ENCODE measurements at places on chromosomes 1 and 21.
A peak's percentile ranks its signal among the peaks of the same experiment; 100 is the strongest.

GRCh38 chr1:80064524-80064923, 1058.0 kb upstream of the ADGRL4 start:
- no peak for DNase-seq

- DNase-seq: peak; percentile 71
These were observed 44.3 kb upstream of the GTF2B start for GRCh38 chr1:88935522-88936222.

DNA sequence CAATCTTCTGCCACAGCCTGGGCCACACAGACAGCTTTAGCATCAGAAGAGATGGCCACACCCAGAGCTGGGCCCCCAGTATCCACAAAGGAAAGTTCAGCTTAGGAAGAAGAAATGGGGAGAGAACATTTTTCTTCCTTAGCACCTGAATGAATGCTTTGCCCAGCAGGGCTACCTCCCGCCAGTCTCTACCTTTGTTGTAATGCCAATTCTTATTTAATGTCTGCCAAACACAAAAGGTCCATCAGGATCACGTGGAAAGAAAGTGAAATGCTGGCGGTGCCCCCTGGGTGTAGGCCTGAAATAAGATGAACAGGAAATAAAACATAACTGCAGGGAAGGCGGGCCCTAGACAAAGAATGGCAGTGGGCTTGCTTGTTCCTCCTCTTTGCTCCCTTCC, 125.6 kb downstream of the CACNA1E start:
- no peak for DNase-seq

- DNase-seq: no peak
These were observed 143.6 kb downstream of the LRRC7 start for GRCh38 chr1:69711190-69711930.

GRCh38 chr1:235424092-235424491, 56.9 kb downstream of the TBCE start:
- DNase-seq: no peak

DNA sequence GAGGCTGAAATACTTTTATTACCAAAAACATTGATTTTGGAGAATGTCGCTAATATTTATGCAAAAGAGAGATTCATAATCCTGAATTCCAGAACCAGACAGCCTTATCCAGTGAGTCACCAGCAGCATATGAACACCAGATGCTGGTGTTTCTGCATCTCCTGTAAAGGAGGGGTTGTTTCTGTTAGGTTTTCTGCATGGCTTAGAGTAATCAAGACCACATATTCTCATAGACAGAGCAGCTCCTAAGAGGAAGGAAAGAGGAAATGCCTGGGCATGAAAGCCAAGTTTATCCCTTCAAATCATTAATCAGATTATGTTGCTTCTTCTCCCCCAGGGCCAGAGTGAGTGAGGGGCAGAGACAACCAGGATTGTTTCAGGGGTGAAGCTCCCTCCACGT, 86.2 kb downstream of the NGF start:
- peak; percentile 80 for DNase-seq

GRCh38 chr1:180948641-180949615, 36.2 kb downstream of the KIAA1614 start:
- no peak for DNase-seq

- DNase-seq: peak; percentile 90
These were observed 37.3 kb downstream of the PABPC4 start for GRCh38 chr1:39539252-39539790.

DNA sequence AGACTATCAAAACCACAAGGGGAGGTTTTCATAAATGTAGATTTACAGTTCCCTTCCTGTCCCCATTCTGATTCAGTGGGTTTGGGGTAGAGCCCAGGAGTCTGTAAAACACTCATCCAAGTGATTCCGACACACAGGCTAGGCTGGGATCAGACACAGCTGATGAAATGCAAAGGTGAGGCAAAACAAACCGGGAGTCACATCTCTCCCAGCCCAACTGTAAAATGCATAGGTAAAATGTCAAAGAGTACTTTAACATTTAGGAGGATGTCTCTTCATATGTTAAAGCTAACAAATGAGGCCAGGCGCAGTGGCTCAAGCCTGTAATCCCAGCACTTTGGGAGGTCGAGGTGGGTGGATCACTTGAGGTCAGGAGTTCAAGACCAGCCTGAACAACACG, 45.0 kb downstream of the ZNF281 start:
- DNase-seq: peak; percentile 52

GRCh38 chr1:8020032-8020431, 6.1 kb downstream of the ERRFI1 start:
- DNase-seq: peak; percentile 29

DNA sequence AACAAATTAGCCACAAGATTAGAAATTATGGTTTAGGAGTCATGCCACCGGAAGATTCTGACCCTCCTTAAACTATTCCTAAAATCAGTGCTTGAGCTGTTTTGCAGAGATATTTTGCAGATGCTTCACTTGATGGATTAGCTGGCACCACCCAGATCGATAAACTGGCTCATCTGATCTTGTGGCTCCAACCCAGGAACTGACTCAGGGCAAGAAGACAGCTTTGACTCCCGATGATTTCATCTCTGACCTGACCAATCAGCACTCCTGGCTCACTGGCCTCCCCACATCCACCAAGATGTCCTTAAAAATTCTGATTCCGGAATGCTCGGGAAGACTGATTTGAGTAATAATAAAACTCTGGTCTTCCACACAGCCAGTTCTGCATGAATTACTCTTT, 221.6 kb downstream of the RHOU start:
- DNase-seq: no peak

GRCh38 chr1:4173731-4174130, 273.7 kb upstream of the C1orf174 start:
- no peak for DNase-seq

- DNase-seq: no peak
These were observed 136.9 kb downstream of the PSMG1 start for GRCh38 chr21:39046236-39046916.

DNA sequence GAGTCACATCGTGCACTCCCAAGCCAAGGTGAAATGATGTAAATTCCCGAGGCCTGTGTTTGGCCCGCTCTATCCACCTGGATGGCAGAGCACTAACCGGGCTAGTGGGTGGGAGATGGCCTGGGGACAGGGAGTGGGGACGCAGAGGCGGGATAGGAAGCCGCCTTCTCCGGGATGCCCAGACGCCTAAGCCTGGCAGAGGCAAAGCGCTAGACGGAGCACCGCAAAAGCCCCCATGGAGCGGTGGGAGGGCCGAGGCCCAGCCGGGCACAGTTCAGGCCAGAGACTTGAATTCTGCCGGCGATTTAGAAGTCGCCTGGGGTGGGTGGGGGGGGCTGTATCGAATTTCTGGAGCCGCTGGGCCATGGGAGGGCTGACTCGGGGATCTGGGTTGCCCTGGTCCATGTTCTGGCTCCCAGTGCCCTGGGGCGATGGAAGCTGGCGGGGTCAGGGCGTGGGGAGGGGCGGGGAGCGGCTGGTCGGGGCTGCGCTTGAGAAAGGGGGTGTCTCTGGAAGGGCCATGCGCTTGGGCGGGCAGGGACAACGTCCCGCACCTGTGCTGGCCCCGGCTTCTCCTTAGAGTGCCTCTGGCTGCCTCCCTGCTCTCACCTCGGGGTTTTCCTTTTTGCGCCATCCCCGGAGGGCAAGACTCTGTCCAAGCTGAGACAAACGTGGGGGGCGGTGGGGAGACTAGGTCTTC, 28.0 kb downstream of the KIAA2013 start:
- DNase-seq: no peak

DNA sequence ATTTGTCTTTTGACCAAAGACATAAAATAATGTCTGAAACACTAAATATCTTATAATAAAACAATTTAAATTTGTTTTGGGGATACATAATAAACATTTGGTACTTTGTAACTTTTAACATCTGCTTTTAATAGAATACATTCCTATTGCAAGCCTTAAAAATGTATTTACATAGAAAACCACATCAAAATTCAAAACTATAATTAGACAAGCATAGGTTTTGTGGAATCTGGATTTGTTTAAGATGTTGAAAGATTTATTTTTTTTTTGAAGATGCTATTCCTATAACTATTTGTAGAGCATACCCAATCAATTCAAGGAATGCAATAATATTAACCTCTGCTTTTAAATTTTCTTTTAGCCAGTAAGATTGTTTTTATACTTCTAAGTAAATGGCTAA, 125.7 kb downstream of the FMN2 start:
- peak; percentile 41 for DNase-seq

DNA sequence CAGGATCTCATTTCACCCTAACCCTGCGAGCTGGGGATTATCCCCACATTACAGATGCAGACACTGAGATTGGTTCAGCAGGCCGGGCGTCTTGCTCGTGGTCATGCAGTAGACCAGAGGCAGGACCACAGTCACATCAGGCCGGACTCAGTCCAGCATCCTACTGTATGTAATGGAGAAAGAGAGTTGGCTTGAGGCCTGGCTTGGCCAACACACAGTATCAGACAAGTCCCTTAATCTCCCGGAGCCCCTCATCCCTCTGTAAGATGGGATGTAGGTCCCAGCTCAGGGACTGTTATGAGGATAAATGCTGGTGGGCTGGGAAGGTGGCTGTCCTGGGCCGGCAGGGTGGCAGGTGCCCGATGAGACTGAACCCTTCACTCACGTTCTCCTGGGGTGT, 66.1 kb upstream of the ACTL8 start:
- DNase-seq: no peak

DNA sequence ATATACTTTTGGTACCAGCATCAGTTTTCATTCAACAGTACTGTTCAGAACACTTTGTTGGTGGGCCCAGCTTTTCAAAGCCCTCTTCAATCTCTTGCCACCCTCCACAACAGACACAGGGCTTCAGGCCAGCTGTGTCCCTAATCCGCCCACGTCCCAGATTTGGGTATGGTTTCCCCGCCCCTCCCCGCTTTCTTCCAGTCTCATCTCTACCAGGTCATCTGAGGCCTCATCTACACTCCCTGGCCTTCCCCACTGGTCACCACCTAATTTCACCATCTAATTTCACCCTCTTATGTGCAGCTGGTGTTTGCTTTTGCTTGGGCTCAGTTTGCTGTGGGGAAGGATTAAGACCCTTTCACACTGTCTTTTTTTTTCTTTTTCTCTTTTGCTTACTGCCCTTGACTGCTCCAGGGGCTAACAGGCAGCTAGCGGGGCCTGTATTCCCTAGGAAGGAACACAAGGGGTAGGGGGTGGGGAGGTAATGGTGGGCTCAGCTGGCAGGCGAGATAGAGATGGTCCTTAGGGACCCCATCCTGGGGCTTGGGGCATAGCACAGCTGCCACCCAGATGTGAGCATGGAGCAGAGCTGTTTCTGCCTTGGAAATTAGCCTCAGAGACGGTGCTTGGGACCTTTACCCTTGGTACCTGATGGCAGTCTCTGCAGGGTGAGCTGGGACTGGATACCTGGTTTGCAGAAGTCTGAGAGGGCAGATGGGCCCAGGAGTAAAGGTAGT, 3.8 kb upstream of the EPB41 start:
- DNase-seq: no peak

Measured in GM03348 (cell line).